Kidney (tissue), 22 donors: ENCODE measurements at places on chromosomes 5 and 9. TPM values are rescaled to one million over a fixed set of nuclear protein-coding genes. Genes with fewer than 3 reads are reported as not detected.

DNA sequence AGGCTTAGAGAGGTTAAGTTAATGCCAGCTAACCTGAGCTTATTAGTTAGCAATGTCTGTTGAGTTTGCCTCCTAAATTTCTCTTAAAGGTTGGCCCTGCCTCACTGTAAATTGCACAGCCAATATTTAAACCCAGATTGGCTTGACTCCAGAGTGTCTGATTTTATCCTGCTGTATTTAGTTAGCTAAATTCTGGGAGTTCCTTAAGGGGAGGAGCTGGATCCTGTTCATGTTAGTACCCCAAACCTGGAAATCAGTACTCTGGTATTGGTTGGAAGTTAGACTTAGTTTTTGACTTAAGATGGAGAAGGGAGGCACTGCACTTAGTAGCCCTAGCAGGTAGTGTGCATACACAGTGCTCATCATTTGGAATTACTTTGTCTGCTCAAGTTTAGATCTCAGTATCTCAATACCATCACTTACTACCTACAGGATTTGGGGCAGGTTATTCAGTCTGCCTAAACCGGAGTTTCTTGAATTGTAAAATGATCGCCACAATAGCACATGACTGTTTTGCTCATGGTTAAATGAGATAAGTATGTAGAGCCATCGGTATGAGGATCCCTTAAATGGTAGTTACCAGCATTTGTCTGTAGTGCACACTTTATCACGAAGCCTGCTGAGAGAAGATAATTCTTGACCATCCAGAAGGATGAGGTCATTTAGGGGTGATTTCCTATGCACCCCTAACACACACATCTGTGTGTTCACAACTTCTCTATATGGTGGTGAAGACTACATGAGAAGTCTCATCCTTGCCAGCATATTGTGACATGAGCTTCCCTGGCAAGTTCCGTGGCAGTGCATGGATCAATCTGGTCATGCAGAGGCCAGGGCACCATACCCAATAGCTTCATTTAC lies 264.8 kb upstream of the TRIM32 start:
- DNase-seq = no peak

GRCh38 chr5:72242796-72243475 lies 77.1 kb downstream of the MRPS27 start:
- DNase-seq = peak; percentile 65

DNA sequence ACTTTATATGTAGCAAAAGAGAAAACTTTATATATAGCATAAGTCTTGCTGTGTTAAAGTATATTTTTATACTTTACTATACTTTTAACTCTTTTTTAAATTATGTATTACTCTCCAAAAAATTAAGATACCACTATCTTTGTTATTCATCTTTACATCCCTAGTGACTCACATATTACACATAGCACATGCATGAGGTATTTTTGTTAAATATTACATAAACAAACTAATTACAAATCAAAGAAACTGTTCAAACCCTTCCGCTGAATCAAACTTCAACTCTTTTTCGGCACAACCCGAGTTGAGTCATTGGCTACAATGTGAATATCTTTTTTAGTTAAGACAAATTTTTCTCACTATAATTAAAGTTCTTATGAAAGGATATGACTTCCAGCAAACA lies 32.1 kb downstream of the NADK2 start:
- DNase-seq = no peak

DNA sequence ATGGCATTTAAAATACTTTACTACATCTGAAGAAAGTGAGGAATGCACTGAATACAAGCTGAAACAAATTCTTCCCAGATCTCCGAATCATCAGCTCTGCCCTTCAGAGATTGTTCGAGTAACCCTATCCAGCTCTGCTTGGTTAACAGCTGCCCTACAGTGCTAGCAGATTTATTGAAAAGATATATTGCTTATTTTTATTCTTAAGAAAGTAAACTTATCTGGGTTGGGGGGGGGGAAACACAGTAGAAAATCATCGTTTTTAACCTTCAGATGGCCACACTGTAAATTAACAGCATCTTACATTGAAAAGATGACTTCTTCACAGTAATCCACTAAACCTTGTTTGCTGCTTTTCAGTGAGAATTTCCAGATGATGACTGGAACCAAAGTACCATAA lies 210.8 kb downstream of the NFIB start:
- peak; percentile 23 for DNase-seq

GRCh38 chr9:20621471-20622329 lies 599 bp downstream of the MLLT3 start:
- peak; percentile 91 for DNase-seq

GRCh38 chr5:67643536-67643935 lies 446.9 kb upstream of the CD180 start:
- DNase-seq = no peak

DNA sequence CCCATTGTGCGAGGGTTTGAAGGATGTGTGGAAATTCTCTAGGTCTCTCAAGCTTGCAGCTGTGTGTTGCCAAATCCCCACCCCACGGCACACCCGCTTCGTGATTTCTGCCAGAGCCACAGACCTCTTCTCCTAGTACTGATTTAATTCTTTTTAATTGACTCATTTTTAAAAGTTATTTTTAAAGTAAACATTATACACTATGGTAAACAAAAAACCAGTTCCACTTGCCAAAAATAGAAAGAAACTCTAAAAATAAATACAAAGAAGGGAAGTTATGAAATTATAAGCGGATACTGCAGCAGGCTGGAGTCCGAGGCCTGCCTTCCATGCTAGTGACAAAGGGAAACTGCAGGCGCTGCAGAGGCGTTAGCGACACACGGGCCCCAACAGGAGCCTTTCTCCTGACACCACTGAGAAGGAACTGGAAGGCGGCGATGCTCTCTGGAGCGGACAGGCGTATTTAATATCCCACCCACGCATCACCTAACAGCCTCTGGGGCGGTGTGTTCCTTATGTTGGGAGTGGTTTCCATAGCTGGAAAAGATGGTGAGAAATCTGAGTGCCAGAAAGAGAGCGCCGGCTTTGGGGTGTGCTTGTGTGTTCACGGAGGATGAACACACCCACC lies 122.5 kb downstream of the COL23A1 start:
- DNase-seq = peak; percentile 70

DNA sequence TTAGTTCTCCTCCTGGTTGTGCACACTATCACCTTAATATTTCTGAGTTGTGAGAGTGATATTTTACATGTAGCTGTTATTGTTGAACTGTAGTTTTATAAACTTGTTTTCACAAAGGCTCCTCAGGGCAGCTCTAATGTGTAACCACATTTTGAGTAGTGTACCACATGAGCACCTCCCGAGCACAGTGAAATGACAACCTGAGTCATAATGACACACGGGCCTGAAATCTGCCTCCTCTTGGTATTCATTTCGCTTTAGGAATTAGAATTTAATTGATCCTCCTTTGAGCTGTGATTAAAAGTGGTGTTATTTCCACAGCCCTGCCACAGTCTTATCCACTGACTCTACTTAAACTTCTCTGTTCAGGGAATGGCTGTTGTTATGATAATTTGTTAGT lies 7.9 kb downstream of the MTRR start:
- no peak for DNase-seq

DNA sequence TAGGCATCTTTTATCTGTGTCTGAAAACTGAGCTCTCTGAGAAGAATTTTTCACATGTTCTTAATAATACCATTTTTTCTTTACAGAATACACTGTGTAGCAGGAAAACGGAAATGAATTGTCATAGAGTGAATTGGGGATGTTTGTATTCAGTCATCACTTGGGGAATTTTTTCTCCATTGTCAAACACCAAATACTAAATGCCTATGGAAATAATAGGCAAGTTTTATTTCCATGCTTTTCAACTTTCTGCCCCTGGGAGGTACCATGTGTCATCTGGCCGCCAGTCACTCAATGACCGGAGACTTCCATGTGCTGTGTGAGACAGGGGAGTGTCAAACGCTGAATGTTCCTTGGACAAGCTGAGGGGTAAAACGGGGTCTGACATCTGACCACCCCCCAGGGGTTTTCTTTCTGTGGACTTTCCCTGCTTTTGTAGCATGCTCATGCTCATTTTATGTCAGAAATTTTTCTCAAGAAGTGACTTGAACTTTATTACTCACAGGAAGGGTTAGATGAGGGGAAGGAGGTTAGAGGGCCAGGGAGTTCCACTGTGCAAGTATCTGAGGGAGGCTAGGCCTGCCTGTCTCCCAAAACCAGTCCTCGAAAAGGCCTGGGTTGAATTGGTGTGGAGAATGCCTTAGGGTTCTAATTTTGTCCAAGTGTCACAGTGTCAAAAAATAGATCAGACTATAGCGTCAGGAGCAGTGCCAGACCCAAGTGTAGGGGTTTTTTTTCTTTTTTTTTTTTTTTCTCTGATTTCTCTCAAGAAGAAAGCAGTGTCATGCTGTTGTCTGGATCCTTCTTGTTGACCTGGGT lies 438.6 kb downstream of the AGTPBP1 start:
- no peak for DNase-seq

GRCh38 chr9:136546697-136547501 lies 1.1 kb upstream of the NOTCH1 start:
- DNase-seq = no peak

DNA sequence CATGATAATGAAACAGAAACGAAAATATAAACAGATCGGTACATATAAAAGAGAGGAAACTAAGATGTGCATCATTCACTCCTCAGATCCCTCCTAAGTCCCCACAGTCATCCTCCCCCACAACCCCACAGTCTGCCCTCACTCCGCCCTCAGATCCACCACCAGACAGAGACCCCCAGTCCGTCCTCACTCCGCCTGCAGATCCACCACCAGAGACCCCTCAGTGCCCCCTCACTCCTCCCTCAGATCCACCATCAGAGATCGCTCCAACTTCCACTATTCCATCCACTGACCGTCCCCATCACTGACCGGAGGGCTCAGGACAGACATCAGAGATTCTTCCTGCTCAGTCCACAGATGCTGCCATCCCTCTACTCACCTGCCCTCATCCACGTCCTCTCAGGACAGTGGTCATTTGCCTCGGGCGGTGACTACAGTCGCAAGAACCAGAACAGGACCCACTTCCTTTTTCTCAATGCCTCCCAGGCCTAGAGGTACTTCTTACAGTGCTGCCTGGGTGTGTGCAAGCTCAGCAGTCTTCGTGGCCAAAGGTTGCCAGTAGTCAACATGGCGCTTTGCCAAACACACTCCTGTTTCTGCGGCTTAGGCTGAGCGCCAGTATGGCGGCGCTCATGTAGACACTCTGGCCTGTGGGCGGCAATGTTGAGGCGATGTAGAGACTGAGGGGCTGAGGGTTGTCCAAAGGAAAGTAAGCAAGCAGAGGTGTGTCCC lies 8.3 kb upstream of the SPATA31C1 start:
- DNase-seq = no peak

DNA sequence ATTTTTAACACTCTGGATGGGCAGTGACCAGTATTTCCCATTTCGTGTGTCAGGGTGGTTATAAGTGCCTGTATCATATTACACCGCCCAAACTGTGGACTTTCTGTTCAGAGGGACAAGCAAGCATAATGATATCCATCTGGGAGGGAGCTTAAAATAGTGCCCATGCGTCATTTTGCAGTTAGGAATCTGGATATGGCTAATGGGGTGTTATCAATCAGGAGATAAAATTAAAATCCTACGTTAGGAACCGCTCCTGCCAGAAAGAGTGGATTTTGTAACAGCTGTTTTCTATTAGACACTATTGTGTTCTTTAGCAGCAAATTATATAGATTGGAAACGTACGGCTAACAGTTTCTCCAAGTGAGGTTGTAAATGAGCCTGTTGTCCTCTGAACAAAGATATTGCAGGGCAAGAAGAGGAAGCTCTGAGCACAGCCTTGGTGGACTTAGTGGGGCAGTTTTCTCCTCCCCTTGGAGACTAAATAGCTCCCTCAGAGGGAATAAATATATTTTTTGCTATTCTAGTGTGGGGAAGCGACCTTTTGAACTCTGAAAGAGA lies 160.4 kb downstream of the SPATA31D1 start:
- DNase-seq = peak; percentile 62

- DNase-seq = no peak
Measured at GRCh38 chr5:92002721-92003274, 619.7 kb upstream of the ARRDC3 start.

DNA sequence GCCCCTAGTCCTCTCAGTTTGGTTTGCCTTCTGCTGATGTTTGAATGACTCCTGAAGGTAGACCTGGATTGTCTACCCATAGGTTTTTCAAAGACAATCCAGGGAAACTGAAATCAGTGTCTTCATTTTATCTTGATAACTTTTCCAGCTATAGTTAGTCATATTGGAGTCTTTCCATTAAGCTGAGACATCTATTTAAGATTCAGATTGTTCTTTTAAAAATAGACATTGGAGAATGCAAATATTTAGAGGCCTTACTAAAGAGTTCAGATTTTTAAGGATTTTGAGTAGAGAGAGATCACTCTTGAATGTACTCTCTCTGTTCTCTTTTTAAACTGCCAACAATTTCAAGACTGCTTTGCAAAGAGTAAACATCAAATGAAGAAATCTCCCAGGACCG lies 69.1 kb downstream of the GDNF start:
- no peak for DNase-seq

DNA sequence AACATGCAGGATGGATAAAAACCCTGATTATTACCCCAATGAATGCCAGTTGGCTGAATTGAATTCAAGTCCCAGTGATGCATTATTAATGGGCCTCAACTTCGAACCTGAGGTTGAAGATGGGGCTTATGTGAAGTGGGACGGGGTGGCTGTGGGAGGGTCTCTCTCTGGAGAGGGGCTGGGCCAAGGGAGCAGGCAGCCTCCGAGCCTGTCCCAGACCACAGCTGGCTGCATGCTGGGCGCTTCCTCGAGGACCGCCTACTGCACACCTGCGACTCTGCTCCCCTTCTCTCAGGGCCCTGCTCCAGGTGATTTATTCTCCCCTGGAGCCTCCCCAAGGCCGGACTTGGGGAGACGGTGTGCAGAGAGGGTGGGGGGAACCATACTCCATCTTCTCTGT lies 568.3 kb downstream of the CCDC171 start:
- no peak for DNase-seq

DNA sequence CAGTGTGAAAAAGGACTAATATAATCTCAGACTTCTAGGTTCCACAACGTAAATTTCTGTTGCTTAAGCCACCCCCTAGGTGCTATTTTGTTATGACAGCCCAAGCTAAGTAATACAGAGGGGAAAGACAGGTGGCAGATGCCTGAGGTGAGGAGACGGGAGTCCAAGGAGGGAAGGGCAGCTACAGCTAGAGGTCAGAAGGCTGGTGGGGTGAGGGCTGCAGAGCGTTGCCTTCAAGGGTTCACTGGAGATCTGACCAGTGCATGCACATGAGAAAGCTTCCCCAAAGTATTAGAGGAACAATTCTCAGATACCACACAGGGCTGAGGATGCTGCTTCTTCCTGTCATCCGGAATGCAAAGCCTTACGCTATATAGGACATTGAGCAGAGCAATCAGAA lies 104.7 kb upstream of the IRX4 start:
- DNase-seq = no peak

EGFLAM gene
- 5.9 TPM for polyA plus RNA-seq

IFNK gene
- polyA plus RNA-seq = not detected

PCDHB7 gene
- polyA plus RNA-seq = 0.97 TPM

PCDHGA10 gene
- polyA plus RNA-seq = 0.47 TPM

SLIT3 gene
- 14.5 TPM for polyA plus RNA-seq

CMBL gene
- 243 TPM for polyA plus RNA-seq

RETREG1 gene
- polyA plus RNA-seq = 53.6 TPM

IFNA21 gene
- polyA plus RNA-seq = not detected

SPATA31C1 gene
- polyA plus RNA-seq = not detected

FBLL1 gene
- not detected for polyA plus RNA-seq

OR1J2 gene
- not detected for polyA plus RNA-seq
